T-cell (primary cell): ENCODE measurements at places on chromosomes 5 and 9. TPM values are rescaled to one million over a fixed set of nuclear protein-coding genes. Genes with fewer than 3 reads are reported as not detected.

- DNase-seq: no peak
Measured at GRCh38 chr5:175508896-175509295, 30.5 kb downstream of the SFXN1 start.

DNA sequence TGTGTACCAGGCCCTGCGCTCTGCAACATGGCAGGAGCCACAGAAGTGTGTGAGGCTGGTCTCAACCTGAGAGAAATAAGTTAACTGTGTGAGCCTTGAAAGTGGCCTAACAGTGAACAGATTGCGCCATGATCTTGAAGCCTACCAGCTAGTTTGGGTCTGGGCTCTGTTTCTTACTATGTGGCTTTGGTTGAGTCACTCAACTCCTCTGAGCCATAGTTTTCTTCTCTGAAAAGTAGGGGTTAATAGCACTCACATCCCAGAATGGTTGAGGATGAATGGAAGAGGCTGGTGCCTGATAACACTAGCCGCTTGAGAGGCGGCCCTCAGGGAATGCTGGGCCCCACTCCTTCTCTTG lies 121.5 kb downstream of the RGS3 start:
- no peak for DNase-seq

DNA sequence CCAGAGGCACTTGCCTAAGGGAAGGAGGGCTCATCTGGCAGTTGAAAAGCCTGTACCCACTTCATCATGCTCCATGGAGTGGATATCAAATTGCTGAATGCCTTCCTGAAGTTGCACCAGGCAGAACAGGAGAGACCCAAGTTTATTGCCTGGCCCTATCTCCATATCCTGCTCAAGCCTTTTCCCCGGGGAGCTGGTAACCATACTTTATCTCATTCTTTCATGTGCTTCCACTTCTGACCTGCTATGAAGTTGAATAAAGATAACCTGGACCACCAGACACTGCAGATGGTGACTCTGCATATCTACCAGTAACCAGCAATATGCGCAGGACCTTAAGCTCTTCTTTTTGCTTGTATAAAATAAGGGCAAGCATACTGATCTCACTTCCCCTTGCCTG lies 1397.5 kb upstream of the CDH6 start:
- DNase-seq: no peak

DNA sequence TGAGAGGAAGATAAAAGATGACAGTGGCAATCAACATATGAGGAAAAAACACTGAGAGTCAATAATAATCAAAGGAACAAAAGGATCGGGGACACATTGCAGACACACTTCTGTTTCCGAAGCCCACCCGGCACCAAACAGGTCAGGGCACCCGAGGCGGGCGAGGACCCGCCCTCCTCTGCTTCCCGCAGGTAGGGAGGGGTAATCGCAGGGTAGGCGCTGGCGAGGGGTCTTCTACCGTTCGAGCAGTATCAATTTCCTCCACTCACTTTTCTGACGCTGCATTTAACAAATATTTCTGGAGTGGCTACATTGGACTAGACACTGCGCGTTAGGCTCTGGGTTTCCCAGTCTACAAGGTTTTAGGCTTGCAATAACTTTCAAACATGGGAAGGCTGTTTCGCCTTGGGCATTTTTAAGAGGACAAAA lies 1.3 kb downstream of the TXN start:
- no peak for DNase-seq

- no peak for DNase-seq
Measured at GRCh38 chr5:92003806-92004205, 620.7 kb upstream of the ARRDC3 start.

DNA sequence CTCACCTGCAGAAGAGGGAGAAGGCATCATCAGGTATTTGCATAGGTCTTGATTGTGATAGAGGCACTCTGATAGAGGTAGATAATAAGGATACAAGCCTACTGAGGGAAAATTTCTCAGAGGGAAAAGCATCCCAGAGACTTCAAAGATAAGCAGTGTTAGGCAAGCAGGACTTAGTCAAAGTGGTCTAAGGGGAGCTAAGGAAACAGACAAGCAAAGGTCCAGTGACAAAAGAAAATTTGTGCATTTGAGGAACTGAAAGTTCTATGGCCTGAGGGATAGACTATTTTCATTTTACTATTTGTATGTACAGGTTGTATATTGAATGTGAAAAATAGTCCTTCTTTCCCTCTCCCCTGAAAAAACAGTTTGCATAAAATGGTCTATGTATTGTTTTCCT lies 27.4 kb downstream of the OXCT1 start:
- DNase-seq: no peak

GRCh38 chr9:125524583-125525355 lies 182.2 kb downstream of the MAPKAP1 start:
- no peak for DNase-seq

GRCh38 chr5:75465480-75465879 lies 45.9 kb downstream of the CERT1 start:
- DNase-seq: no peak

DNA sequence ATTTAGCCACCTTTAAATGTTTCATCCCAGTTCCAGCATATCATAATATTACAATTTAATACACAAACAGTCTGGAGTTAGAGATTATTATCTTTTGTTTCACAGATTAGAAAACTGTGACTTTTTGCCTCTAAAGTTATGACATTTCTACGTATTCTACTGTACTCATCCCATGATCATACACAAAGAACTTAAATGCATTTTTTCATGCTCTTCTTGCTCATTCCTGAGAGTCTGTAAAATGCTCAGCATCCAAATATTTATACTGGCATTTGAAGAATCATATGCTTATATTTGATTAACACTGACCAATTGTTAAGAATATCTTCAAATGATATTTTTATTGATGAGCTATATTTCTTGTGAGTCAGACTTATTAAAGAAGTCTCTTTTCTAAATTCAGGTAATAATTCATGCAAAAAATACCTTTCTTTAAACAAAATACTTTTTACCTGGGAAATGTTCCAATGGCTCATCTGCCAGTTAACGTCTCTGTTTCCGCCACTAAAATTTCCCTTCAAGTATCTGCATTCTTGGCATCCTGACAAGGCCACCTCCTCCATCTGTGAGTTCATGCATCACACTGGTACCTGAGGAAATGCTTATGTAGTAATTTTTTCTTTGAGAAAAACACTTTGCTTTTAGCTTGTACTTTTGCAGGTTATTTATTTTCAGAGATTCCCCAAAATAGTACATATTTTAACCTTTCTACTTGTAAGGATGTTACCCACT lies 139.6 kb upstream of the RASA1 start:
- no peak for DNase-seq

DNA sequence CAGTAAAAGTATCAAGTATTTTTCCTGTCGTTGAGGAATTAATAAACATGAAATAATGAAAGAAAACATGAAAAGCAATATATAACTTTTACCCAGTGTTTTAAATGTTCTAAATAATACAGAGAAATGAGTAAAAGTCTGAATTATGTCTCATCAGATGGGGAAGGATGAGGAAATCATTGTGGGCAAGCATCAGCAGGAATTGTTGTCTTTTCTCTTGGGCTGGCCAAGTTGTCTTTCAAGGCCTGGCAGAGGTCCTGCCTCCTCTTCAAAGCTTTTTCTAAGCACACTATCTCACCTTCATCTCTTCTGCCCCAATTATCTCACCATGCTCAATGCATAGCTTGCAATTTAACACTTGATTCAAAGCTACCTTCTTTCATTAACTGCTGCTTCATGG lies 41.9 kb downstream of the MOCS2 start:
- DNase-seq: no peak

- no peak for DNase-seq
Measured at GRCh38 chr5:74608736-74609601, 31.6 kb downstream of the ENC1 start.

GRCh38 chr9:101220341-101220740 lies 164.5 kb downstream of the BAAT start:
- DNase-seq: no peak

DNA sequence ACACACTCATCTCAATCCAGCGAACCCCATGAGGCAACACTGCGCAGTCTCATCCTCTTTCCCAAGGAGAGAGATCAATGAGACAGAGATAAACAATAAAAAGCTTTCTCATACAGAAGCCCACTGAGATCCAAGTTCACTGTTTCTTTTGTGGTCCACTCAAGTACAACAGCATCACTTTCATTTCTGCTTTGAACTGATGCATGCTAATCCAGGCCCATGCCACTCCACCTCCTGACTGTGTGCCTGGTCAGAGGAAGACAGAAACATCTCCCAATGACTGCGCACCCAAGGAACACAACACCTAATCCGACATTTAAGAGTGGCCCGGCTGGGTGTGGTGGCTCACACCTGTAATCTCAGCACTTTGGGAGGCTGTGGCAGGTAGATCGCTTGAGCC lies 104.0 kb downstream of the SERINC5 start:
- DNase-seq: no peak

GRCh38 chr9:79395755-79396154 lies 176.0 kb upstream of the TLE4 start:
- DNase-seq: no peak

- DNase-seq: no peak
Measured at GRCh38 chr5:89213573-89213972, 330.6 kb upstream of the MEF2C start.

The SLC25A2 gene
- 0.92 TPM for total RNA-seq

The ADAMTS2 gene
- total RNA-seq: not detected

The PCSK1 gene
- total RNA-seq: not detected

The RIGI gene
- 14.0 TPM for total RNA-seq

The ANKRD34B gene
- total RNA-seq: not detected

The PCA3 gene
- not detected for total RNA-seq

The HABP4 gene
- 18.2 TPM for total RNA-seq

The SLC28A3 gene
- total RNA-seq: not detected

The B4GALT1 gene
- total RNA-seq: 44.1 TPM
